D341Med (cell line): ENCODE measurements at places on chromosomes 3 and 15.

DNA sequence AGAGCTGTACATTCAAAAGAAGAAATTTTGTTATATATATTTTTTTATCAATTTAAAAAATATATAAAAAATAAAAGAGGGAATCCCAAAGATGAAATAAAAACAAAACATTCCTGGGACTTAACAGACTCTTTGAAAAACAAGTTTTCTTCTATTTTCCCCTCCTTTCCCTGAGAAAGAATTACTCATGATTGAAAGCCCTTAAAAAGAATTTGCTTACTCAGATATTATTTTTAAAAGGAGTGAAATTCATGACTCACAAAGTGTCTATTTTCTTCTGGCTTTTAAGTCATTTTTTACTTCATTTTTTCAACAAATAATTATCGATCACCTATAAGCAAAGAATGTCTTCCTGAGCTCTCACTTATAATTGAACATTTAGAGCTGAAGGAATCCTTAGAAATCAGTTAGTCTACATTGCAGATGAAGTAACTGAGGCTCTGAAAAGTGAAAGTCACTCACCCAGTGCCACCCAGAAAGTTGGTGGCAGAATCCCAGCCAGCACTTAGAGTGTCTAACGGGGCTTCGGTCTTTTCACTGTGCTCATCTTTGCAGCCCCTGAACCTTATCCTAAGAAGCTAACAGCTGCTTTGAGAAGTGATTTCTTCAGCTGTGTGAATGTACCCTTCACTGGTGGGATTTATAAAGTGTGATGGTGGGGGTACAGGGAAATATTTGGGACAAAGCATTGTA lies 42.5 kb upstream of the NUDT16 start:
- DNase-seq, result no peak

DNA sequence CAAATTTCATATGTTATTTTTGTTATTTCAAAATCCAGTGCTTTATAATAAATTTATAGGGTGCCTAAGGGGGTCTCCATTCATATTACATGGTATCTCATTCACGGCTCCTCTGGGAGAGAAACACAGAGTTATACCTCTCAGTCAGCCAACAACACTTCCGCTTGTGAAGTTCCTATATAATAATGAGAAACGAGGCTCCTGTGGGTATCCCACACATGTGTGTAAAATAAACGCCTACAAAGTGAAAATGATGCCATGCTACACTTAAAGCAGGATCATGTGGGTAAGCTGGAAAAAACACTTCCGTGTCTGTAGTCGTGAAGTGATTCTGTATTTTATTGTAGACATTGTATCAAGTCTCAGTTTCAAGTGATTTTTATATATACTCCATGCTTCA lies 218.8 kb upstream of the ICE2 start:
- no peak for DNase-seq

DNA sequence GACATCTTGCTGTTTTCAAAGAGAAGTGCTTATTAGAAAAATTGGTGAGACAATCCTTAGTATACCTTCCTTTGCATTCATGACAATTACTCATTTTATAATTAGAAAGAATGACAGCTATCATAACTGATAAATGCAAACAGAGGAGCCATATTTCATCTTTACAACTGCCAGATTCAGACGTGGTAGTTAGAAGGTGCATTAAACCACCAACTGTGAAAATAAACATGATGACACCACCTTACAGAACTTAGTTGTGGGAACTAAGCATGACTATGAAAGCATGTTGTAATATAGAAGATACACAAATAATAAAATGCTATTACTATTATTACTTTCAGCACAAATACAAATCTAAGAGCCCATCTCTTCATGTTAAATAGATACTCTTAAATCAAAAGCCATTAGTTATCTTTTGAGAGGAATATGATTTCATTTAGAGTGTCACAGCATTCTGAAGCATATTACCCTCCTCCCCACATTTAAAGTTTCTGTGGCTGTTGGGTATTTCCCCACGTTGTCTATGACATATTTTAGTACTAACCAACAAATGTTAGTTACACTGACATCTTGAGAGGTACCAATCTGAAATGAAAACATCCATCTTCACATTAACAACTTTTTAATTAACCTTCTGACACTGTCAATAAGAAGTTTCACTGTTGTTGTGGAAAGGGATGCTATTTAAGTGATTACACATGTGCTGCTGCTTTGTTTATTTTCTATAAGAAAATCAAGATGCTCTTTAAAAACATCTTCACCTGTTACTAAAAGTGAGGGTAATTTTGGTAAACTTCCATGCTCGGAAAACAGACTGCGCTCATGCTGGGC lies 163.8 kb downstream of the LSAMP start:
- no peak for DNase-seq

DNA sequence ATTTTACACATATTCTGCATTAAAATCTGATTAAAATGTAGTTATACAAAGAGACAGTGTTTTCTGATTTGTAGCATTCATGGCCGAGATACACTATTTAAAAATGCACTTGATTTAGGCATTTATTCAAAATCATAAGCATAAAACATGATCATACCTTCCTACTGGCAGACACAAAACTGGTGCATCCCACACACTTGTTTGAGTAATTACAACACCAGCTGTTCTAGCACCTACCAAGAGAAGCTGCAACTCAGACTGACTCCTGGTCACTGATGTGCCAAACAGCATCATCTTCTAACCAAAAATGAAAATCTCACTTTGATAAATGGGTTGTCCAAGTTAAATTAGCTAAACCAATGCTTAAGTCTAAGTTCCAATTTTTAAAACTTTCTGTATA lies 262.7 kb upstream of the NSMCE3 start:
- no peak for DNase-seq

GRCh38 chr3:68706096-68706495 lies 226.3 kb downstream of the TAFA4 start:
- DNase-seq, result peak; percentile 58

DNA sequence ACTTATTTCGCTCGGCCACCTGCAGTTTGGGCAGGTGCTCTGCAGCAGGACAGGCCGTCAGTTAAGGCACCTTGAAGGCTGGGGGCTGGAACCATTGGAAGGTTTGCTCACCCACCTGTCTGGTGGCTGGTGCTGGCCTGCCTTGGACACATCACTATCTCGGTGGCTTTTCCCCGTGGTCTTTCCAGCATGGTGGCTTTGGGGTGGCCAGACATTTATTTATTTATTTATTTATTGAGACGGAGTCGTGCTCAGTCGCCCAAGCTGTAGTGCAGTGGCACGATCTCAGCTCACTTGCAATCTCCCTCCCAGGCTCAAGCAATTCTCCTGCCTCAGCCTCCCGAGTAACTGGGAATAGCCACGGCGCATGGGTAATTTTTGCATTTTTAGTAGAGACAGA lies 11.7 kb downstream of the ISG20 start:
- peak; percentile 7 for DNase-seq

DNA sequence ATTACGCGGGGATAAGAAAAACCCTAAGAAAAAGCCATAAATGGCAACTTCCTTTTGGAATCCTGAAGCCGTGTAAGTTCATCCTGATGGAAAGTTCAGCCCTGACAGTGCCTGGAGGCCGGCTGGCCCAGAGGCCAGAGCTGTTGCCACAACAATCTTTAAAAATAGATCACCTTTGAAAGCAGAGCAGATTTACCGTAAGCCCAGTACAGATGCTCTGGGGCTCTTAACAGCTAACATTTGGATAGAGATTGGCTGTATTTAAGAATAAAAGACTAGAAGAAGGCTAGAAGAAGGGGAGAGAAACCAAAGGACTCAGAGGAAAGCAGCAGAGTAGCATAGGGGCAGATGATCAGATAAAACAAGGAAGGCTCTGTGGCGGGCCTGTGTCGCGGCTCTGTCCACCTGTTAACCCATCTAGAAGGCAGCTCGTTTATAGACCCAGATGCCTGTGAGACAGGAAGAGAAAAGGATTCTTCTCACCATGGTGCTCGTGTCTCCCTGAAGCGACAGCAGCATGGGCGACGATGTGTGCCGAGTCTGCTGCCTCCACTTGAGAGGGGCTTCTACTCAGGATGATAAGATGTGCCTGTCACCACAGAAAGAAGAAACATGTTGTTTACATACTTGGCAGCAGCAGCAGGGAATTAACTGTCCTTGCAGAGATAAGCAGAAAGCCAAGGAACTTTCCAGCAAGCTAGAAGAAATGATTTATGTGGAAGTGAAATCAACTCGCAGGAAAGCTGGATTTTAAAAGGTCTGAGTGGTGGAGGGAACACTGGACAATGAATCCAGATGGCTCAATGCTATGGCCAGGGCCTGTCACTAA lies 69.9 kb downstream of the SYNM start:
- no peak for DNase-seq

DNA sequence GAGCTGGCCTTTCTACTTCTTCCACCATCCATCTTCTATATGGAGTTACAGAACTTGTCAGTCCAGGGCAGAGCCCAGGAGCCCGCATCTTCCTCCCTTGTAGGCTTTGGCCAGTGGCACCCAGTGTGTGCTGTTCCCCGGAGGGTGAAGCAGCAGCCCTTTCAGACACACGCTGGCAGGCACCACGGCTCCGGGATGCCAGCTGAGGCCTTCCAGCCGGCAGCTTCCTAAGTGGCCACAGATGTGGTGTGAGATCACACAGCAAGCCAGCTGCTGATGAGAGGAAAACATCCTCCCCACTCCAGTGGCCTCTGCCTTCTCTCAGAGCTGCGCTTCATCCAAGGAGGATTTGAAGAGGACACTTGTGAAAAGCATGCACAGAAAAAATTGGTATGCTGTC lies 24.1 kb downstream of the CRABP1 start:
- DNase-seq, result no peak

GRCh38 chr15:73240866-73241499 lies 127.8 kb downstream of the HCN4 start:
- peak; percentile 64 for DNase-seq

GRCh38 chr3:45055032-45055410 lies 28.9 kb downstream of the CLEC3B start:
- no peak for DNase-seq

GRCh38 chr15:22941179-22941578 lies 39.0 kb downstream of the CYFIP1 start:
- no peak for DNase-seq

GRCh38 chr3:94299716-94300115 lies 236.9 kb downstream of the NSUN3 start:
- DNase-seq, result no peak

DNA sequence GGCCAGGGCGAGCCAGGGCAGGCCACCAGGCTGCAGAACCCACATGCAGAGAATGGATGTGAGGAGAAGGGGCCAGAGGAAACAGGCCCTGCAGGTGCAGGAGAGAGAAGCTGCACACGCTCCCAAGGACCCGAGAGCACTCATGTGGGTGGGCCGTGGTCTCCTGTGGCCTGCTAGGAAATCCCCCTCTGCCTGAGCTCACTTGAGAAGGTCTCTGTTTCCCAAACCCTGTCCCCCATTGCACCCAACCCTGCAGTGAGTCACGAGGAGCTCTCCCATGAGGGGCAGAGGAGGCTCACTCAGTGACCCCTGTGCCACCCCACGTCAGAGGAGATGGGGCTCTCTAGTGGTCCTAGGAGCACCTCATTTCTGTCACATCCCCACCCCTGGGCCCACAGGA lies 111.1 kb downstream of the KLF13 start:
- DNase-seq, result no peak

DNA sequence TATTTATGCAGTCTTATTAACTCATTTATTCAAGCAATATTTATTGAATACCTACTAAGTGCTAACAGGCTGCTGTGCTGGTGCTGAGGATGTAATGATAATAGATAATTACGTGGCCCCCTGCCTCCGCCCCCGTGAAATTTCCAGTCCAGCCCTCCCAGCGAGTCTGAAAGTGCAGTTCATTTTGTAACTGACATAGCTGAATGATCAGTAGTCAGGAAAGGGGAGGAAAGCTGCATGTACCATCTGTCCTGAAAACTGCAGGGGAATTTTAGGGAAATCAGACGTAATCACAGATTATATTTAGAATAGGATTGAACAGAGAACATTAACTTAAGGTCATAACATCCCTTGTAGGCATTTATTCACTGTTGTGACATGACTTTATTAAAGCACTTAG lies 736.8 kb downstream of the MCTP2 start:
- DNase-seq, result no peak

- DNase-seq, result no peak
These were observed 315.4 kb downstream of the PTPRG start for GRCh38 chr3:61876797-61877196.

DNA sequence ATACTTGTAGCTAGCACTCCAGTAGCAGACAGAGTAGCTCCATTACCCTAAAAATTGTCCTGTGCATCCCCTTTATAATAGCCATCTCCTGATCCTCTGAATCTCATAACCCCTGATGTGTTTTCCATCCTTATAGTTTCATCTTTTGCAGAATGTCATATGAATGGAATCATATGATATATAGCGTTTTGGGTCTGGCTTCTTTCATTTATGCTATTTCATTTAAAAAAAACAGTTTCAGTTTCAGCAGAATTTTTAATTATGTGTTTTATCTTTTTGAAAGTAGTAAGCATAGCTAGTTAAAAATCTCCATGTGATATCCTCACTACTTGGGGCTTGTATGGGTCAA lies 132.7 kb downstream of the KLF13 start:
- DNase-seq, result no peak

DNA sequence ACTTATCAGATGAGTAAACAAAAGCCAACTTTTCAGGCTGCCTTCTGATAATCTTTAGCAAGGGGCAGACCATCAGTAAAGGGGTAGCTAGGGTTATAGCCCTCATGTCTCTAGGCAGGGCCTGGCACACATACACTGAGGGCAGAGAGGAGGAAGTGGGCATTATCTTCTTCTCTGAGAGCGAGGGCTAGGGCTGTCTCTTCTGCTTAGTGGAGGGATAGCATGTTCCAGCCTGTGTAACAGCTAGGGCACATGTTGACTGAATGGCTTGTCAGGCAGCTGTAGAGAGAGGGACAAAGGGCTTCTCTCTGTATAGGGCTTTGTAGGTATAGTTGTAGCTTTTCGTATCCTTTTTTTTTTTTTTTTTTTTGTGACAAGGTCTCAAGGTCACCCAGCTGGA lies 17.8 kb downstream of the CRTC3 start:
- no peak for DNase-seq

GRCh38 chr3:133750259-133750656 lies 4.1 kb downstream of the TF start:
- DNase-seq, result peak; percentile 71

DNA sequence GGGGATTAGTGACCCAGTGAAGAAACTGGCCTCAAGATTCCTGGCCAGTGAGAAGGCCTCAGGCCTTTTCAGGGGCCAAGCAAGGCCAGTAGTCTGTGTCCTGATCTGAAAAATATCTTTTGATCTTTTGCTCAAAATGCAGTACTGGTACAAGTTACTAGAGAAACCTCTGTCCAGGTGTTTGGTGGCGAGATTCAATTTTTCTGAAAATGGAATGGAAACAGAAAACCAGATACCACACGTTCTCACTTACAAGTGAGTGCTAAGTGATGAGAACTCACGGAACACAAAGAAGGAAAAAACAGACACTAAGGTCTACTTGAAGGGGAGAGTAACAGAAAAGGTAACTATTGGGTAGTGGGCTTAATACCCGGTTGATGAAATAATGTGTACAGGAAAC lies 463.4 kb downstream of the ZIC1 start:
- DNase-seq, result no peak

- no peak for DNase-seq
These were observed 476.3 kb downstream of the EPHB1 start for GRCh38 chr3:135271177-135272025.

DNA sequence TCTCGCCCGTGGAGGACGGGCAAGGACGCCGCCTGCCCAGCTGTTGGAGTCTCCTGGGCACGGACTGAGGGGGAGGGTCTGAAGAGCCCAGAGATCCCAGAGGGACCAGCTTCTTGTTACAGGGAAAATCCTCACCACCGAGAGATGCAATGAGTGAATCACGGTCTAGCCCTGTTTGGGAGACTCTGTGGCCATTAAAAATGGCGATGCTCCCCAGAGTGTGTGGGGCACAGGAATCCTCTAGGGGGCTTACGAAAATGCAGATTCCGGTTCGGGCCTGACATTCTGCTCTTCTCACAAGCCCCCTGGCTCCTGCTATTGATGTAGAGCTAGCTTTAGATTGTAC lies 35.5 kb upstream of the EPHB3 start:
- DNase-seq, result no peak
